ENCODE measurements at places on chromosomes 13 and 19.

- DNase-seq: no peak
These were observed 1.6 kb downstream of the BRSK1 start for GRCh38 chr19:55285229-55285890.

DNA sequence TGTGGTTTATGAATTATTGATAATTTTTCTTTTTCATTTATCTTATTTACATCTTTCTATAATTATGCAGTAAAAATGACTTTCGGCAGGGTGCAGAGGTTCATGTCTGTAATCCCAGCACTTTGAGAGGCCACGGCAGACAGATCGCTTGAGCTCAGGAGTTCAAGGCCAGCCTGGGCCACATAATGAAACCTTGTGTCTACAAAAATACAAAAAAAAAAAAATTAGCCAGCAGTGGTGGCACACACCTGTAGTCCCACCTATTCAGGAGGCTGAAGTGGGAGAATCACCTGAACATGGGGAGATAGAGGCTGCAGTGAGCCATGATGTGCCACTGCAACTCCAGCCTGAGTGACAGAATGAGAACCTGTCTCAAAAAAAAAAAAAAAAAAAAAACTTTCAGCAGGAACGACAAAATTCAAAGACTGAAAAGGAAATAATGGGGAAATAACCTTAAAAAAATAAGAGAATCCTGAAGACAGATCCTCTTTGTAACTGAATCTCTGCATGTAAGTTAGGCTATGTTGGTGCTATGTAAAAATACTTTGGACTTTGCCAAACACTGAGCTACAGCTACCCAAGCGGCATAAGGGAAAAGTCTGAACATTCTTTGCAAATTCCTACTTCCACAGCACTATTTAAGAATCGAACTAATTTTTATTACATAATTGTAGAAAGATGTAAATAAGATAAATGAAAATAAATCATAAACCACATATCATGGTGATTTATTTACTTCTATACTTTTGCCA is 36.7 kb upstream of the WDFY2 start:
- no peak for DNase-seq

DNA sequence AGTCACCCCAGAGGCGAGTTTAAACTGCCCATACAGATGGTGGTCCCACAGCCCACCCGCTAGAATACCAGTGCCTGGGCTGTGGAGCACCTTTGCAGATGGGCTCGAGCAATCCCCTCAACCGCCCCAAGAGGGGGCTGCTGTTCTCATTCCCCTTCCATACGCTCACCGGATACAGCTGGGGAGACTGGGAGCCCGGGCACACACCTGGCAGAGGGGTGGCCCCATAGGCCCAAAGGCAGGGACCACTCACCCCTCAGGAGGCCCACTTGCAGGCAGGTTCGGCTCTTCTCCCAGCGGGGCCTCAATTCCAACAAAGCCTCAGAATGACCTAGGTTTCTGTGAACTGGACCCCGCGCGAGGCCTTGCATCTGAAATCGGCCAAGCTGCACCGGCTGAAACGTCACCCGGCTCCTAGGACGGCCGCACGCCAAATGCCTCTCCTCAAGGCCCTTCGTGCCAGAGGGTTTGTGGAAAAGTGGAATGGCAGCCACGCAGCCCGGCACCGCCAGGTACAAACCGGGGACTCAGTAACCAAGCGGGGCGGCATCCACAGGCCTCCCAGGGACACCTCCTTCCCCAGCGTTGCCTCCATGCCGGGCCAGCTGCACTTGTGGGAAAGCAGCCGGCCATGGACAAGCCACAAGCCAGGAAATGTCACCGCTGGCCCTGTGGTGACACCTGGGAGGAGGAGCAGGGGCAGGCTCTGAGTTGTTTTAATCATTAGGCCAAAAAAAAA is 18.7 kb downstream of the MLLT1 start:
- no peak for DNase-seq

- DNase-seq: no peak
These were observed 14.4 kb upstream of the AKAP8 start for GRCh38 chr19:15393963-15394362.

GRCh38 chr13:28408235-28408848 is 86.6 kb downstream of the FLT1 start:
- no peak for DNase-seq

DNA sequence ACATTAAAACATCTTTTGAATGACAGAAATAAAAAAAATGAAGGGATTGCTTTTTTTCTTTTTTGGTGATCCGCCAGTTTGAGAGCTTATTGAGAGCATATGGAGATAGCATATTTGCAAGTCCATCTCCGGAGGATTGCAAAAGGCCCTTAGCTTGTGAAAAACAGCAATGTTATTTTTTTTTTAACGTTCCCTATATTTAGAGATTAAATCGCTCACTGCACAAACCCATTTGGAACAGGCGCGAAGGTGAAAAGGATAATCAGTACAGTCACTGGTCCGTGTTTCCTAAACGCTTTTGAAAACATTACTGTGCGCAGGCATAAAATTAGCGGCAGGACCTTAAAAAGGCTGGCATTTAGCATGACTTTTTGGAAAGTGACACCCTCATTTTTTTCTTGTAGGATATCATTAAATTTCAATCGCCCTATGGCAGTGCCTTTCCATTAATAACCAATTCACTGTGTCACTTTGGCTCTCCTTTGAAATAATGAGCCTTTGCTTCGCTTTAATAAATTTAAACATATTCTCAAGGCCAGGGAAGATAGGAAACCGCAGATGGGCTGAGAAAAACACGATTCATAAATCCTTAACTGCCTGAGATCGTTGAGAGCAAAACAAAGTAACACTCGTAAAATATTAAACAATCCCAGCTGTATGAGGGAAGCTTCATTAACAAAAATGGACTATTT is 342.2 kb downstream of the DACH1 start:
- DNase-seq: no peak

GRCh38 chr13:25249001-25249543 is 38.2 kb downstream of the MTMR6 start:
- no peak for DNase-seq

- DNase-seq: no peak
These were observed 2.3 kb downstream of the KASH5 start for GRCh38 chr19:49390131-49390928.

DNA sequence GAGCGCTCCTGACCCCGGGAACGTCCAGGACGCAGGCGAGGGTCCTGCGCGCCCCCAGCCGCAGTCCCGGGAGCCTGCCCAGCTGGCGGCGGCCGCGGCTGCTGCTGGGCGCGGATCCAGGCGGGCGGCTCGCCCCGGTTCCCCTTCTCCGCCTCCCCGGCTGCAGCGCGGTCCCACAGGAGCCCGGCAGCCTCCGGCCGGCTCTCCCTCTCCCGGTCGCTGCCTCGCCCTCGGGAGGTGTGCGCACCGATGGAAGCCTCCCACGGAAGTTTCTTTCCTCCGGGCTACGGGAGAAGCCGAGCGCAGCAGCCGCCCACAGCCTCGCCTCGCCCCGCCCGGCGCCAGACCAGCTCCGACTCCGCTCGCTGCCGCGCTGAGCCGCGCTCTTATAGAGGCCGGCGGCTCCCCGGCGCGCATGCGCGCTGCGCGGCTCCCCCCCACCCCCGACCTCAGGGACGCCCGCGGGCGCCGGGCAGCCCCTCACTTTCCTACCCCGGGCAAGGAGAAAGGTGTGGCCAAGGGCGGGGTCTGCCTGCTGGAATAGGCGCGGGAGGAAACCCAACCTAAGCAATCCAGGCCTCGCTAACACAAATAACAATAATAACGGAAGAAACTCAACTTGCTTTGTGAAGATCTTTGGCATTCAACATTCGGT is at the start of gene SHISA2:
SHISA2 (minus strand) TSS at position 360 of the 655 bp plus-strand sequence. CDS start 1,041 bp downstream, outside the sequence.
- DNase-seq: no peak

GRCh38 chr19:53813996-53814395 is 10.1 kb downstream of the NLRP12 start:
- no peak for DNase-seq

DNA sequence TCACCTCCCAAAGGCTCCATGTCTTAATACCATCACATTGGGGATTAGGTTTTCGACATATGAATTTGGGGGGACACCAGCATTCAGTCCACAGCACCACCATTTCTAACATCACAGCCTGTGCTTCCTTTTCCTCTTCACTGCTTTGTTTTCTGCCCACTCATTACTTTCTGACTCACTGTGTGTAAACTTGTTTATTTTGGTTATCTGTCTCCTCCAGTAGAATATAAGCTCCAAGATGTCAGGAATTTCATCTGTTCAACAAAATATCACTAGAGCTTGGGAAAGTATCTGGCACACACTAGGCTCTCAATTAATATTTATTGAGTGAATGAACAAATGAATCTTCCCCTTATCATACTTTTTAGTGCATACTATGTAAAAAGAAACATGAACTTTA is 152.0 kb downstream of the NUFIP1 start:
- no peak for DNase-seq

- no peak for DNase-seq
These were observed 3.7 kb upstream of the IRS2 start for GRCh38 chr13:109790086-109790485.

DNA sequence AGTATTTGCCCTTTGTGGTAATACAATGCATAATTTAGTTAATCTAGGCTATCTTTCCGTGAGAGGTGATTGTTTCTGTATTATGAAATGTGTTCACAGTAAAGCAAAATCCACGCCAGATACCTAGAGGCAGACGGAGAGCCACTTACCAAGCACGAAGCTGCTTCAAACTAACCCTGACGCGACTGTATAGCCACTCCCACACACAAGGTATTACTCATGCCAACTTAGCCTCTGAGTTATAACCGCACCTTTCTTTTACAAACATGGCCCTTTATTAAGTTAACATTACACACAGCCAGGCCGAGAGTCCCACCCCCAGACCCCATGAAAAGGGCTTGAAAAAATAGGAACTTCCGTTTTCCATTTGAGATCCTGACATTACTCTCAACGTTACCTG is 185.7 kb downstream of the ABCC4 start:
- no peak for DNase-seq

- DNase-seq: no peak
These were observed 17.8 kb downstream of the POP4 start for GRCh38 chr19:29623726-29624488.

- no peak for DNase-seq
These were observed 330.6 kb downstream of the SPRY2 start for GRCh38 chr13:80010286-80010831.

- DNase-seq: no peak
These were observed 185.3 kb upstream of the ARGLU1 start for GRCh38 chr13:106753251-106753650.

- no peak for DNase-seq
These were observed 146.2 kb downstream of the GPC6 start for GRCh38 chr13:93372856-93373255.

- no peak for DNase-seq
These were observed 22.1 kb upstream of the GGACT start for GRCh38 chr13:100610391-100611347.

DNA sequence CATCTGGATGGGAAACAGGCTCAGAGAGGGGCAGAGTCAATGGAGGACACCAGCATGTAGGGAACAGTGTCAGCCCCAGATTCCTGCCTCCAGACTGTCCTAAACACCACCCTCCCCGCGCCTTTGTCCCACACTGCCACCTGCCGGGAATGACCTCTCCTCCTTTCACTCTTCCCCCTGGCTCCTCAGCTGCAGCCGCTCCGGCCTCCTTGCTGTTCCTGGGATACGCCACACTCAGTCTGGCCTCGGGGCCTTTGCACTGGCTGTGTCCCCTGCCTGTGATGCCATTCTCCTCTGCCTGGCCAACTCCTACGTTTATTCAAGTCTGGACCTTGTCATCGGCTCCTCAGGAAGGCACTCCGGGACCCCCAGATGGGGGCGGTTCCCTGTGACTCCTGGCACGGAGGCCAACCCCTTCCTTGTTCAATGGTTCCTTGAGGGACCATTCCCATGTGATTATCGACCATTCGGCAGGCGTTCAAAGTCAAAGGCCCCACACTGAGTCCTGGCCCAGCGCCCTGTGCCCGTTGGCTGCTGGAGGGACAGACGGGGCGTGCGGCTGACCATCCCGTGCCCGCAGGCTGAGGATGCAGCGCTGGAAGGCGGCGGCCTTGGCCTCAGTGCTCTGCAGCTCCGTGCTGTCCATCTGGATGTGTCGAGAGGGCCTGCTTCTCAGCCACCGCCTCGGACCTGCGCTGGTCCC is 15.8 kb downstream of the FUT6 start:
- DNase-seq: no peak

GRCh38 chr13:47932950-47933923 is 67.8 kb downstream of the SUCLA2 start:
- no peak for DNase-seq

GRCh38 chr19:14310055-14310454 is 71.2 kb upstream of the ADGRE5 start:
- no peak for DNase-seq

DNA sequence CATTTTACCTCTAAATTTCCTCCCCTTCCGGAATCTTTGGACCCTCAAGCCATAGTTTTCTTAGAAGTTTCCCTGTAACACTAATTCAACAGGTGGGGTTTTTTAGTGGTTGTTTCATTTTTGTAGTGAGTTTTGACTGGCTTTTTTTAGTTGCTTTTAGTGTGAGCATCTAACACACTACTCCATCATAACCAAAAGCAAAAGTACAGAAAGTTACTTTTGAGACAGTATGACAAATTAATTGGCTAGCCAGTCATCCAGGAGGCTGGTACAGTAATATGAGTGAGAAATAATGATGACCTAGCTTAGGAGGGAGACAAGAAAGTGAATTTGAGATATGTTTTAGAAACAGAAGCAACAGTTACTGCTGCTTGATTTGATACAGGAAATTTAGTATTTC is 71.5 kb downstream of the DNAJC15 start:
- no peak for DNase-seq

DNA sequence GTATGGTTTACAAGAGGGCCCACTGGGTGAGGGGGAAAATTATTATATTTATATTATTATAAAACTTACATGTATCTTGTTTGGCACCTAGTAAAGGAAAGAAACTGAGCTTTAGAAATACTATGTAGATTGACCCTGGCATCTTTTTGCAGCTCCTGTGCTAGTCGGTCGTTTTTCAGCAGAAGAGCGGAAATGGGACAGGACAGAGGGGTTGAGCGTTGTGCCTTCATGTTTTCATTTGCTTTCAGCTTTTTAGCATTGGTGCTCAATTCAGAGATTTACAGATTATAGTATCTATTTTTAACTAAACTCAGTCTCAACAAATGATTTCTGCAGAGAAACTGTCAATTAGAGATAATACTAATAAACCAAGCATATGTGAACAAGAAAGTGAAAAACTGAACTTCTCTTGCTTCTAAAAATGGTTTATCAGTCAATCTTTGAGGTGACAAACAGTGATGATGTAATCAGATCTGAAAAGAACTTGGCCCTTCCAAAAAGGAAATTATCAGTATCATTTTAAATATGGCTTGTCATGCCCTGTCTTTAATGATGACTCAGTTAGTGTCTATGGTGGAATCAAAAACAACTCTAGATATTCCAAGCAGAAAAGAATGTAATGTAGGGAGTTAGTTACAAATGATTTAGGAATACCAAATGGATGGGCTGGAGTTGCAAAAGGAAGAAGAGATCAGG is 56.9 kb upstream of the KCTD4 start:
- no peak for DNase-seq

- DNase-seq: no peak
These were observed 84.2 kb downstream of the AKAP11 start for GRCh38 chr13:42356184-42356575.

- no peak for DNase-seq
These were observed 23.5 kb upstream of the QTRT1 start for GRCh38 chr19:10677751-10678150.

- DNase-seq: no peak
These were observed 927 bp upstream of the TSHZ3 start for GRCh38 chr19:31350033-31350692.

Measured in activated CD4-positive, alpha-beta T cell treated with anti-CD3 and anti-CD28 coated beads, Interleukin-2, amount 50 U/mL, for 24 hours (primary cell).